Omental fat pad (tissue), 4 donors: ENCODE measurements at places on chromosomes 6 and 20. TPM values are rescaled to one million over a fixed set of nuclear protein-coding genes. Genes with fewer than 3 reads are reported as not detected.

The SIRPG gene
- not detected for total RNA-seq

The CEBPB gene
- total RNA-seq = 158 TPM

The DEFB132 gene
- total RNA-seq = 1.5 TPM

The C20orf202 gene
- 0.38 TPM for total RNA-seq

The DLL1 gene
- 14.4 TPM for total RNA-seq

- DNase-seq = no peak
Measured at GRCh38 chr6:82555801-82556200, 192.2 kb downstream of the TPBG start.

DNA sequence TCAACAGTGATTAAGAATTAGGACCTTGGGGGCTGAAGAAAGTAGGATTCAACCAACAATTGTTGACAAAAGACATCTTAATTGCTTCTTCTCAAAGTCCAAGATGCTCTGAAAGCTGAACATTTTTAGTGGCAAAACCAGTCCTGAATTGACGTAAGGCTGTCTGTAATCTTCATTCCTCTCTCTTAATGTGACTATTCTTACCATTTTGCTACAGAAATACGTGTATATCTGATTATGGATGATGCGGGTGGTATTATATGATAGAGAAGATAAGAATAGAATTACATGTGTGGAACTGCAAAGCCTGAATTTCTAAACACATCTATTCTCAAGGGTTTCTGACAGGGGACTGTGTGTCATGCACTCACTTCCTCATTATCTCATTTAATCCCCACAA, 130.3 kb upstream of the SASH1 start:
- no peak for DNase-seq

DNA sequence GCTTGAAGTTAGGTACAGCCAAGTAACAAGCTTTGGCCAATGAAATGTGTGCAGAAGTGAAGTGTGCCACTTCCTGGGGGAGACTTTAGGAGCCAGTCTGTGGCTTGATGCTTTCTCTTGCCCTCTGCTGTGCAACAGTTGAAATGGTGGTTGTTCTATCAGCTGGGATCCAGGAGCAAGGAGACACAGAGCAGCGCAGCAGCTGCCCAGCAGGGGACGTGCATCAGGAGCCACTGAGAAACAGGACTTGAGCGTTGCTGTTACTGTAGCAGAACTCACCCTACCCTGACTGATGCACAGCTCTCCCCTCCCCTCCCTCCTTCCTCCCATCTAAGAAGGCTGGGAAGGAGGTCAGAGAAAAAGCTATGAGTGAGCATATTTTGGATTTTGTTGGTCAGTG, 18.9 kb upstream of the CCN5 start:
- no peak for DNase-seq

DNA sequence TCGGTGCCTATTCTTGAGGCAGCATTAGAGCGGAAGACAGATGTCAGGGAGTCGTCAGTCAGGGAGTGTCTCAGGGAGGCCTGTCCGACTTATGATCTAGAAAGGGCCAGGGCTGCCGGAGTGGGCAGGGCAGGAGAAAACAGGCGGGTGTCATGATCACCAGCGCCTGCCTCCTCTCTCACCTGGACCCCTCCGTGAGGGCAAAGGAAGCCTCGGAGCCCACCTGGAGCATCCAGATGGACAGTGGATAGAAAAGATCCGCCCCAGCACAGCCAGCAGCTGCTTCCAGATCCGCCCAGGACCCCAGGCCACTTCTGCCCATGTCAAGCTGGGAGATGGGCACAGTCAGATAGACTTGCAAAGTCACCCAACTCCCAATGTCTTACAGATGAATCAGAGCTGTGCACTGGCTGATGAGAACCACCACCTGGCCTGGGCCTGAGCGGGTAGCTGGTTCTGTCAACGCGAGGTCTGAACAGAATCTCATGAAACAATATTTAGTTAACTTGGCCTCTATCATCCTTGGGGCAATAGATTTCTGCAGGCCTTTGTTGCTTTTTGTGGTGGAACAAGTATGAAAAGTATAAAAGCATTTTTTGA, 22.2 kb downstream of the PSMG4 start:
- DNase-seq = no peak

DNA sequence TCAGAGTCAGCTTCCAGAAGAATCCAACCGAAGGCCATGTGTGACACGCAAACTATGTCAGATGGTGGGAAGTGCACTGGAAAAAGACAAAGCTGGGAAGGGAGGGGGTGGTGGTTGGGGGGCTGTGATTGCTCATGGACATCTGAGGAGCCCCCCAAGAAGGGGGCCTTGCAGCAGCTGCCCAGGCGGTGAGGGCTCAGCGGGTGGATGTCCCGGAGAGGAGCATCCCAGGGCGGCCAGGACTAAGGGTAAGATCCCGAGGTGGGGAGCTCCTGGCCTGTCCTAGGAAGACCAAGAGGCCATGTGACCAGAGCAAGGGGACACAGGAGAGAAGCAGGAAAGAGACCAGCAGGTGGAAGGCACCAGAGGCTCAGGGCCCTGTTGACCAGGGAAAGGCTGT, 299.5 kb downstream of the PREX1 start:
- DNase-seq = no peak

GRCh38 chr20:24909086-24909780, 39.8 kb upstream of the CST7 start:
- no peak for DNase-seq

- DNase-seq = no peak
Measured at GRCh38 chr6:4670290-4670689, 105.9 kb upstream of the CDYL start.

- no peak for DNase-seq
Measured at GRCh38 chr20:2708073-2708415, 15.5 kb downstream of the EBF4 start.

GRCh38 chr6:44226368-44227147, 3.2 kb downstream of the SLC29A1 start:
- no peak for DNase-seq

DNA sequence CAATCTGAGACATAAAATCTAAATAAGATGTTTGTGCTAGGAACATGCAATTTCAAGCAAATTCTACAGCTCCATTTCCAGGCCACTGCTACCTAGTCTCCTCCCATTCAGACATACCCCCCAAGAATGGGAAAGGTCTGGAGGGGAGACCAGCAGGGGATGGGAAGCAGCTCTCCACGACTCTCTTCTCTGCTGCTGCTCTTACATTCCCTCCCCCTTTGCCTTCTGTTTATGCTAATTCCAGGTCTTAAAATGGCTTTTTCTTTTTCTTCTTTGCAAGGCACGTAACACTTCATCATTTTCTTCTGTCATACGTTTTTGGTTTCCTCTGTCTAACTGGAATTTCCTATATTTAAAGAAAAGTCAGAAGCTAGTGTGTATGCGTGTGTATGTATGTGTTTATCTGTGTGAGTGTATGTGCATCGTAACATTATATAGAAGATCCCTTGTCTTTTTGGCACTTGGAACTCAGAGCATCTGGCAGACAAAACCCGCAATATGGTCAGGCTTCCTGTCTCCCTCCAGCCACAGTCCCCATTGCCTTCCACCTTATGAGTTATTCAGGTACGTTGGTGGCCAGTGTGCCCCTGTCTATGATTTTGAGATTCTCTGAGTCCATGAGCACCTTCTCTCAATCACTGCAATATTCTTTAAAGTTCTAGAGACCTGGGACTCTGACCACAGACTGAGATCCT, 493.7 kb downstream of the BTBD3 start:
- DNase-seq = no peak

DNA sequence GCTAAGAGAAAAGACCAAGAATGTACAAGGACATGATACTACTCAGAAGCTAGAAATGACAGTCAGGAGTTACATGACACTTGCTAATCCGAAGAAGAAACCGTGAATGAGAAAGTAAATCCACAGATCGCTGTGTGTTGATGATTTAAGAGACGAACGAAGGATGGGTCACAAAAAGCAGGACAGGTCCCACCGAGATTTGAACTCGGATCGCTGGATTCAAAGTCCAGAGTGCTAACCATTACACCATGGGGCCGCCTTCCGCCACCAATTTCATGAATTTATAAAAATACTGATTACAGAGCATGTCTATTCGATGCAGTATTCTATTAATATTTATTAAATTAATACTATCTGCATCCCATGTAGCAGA, 54.0 kb upstream of the BTN3A2 start:
- DNase-seq = no peak

GRCh38 chr20:63567386-63568169, 6.5 kb downstream of the HELZ2 start:
- no peak for DNase-seq

DNA sequence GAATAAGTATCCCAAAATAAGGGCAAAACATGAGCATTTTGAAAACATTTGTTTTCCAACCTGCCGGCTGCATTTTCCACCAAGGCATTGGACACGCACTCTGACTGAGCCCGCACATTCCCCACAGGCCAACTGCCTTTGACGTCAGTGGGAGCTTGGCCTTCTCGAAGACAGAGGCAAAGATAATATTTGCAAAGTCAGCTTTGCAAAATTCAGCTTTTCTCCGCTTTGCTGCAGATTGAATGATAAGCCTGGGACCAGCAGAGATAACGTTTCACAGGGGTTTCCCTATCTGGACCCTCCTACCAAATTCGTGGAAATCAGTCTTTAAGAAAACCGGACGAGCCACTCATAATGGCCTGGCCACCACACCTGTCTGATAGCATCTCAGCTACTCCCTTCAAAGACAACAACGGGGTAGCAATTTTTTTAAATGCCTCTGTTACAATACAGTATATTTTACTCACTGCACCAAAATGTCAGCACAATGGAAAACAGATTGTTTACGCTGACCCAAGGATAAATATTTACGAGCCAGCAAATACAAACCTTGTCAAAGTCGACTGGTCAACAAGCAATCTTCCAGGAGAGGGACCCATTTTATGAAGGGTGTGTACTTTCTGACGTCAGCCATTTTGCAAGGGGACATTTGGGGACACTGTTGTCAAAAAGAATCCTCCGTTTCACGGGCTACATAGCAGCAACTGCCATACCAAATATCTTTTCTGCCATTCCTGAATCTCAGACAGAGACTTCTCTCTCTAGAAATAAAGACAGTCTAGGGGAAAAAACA, 100.5 kb downstream of the TFAP2A start:
- no peak for DNase-seq
